Activated CD8-positive, alpha-beta T cell treated with anti-CD3 and anti-CD28 coated beads, Interleukin-2, amount 10 ng/mL, durations not matched to agents 7 days and 5 days (primary cell): ENCODE measurements at places on chromosomes 3 and 15. TPM values are rescaled to one million over a fixed set of nuclear protein-coding genes. Genes with fewer than 3 reads are reported as not detected.

- DNase-seq, result no peak
Measured at GRCh38 chr15:55247766-55248427, 41.7 kb downstream of the RAB27A start.

- DNase-seq, result no peak
Measured at GRCh38 chr3:112561484-112561733, 353 bp downstream of the ATG3 start.

Gene LDHAL6B
- not detected for total RNA-seq

GRCh38 chr3:69063636-69064035, 11.5 kb upstream of the TMF1 start:
- DNase-seq, result no peak

DNA sequence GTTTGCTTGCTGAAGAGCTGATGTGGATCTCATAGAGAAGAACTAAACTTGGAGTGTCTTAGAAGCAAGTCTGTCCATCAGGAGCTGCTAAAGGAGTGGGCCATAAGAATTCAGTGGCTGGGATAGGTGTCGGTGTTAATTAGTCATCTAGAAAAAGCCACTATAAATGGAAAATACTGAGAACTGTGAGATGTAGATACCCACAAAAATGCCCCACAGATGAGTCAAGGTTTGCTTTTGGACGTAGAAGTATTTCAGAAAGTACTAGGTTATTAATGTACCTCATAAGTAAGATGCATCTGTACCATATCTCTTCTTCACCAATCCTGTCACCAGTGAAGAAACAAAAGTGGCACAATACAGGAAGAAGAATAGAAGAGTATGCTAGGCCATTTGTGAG, 530.9 kb upstream of the TGFBR2 start:
- no peak for DNase-seq

Gene P3H2
- total RNA-seq, result not detected
